ENCODE measurements at places on chromosomes 4 and X. TPM values are rescaled to one million over a fixed set of nuclear protein-coding genes. Genes with fewer than 3 reads are reported as not detected.

Gene SPANXA2
- not detected for total RNA-seq

DNA sequence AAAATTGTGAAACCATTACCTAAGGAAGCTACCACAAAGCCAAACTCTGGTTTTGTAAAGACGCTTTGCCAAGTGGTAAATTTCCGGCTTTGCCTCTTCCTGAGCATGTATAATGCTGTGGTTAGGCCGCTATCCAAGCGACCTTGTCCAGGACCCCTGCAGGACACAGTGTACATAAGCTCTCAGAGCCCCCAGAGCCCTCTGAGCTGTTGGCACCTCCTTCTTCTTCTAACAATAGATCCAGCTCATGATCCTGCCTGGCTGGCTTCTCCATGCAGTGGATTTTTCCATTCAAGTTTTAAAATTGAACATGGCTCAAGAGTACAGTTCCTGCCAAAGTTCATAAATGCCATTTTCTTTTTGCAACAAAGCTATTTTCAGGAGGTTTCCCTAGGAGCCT, 326.7 kb downstream of the MAPK10 start:
- DNase-seq, result peak; percentile 95

Gene IL15
- 6.2 TPM for total RNA-seq

GRCh38 chrX:39826813-39827543, 270.8 kb downstream of the BCOR start:
- DNase-seq, result no peak

Gene CSAG3
- total RNA-seq, result not detected

- no peak for DNase-seq
Measured at GRCh38 chr4:158067646-158068045, 105.2 kb downstream of the GASK1B start.

DNA sequence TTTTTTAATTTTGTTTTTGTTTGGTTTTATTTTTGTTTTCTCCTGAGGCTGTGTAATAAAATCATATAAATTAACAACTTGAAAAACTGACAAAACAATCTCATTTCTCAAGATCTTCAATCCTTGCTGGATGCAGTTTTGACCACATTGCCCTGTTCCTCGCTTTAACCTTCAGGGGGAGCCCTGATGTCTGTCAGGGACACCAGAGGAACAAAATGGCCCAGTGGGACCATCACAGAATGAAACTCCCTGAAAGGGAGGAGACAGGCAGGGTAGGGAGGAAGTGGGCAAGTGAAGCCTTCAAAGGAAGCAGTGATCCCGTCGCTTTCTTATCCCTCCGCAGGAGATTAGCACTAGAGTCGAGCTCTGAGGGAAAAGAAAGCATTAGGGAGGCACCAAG, 274.9 kb upstream of the LDB2 start:
- no peak for DNase-seq

DNA sequence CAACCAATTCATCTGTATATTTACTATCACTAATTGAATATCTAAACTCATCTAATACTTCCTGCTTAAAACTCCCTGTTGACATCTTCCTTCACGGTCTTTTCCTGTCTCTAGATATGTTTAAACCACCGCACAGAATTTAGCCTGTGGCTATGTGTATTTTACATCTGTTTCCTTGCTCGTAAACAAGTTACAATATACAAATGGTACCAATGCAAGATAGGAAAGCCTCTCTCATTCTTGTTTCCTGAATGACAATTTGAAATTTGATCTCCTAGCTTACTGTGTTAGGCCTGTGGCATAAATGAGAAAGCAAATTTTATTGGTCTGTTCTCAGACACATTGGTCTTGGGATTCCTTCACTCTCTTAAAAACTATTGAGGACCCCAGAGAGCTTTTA, 89.7 kb upstream of the PCDH7 start:
- DNase-seq, result no peak

- DNase-seq, result peak; percentile 59
Measured at GRCh38 chr4:74418063-74418670, 26.8 kb upstream of the AREG start.

DNA sequence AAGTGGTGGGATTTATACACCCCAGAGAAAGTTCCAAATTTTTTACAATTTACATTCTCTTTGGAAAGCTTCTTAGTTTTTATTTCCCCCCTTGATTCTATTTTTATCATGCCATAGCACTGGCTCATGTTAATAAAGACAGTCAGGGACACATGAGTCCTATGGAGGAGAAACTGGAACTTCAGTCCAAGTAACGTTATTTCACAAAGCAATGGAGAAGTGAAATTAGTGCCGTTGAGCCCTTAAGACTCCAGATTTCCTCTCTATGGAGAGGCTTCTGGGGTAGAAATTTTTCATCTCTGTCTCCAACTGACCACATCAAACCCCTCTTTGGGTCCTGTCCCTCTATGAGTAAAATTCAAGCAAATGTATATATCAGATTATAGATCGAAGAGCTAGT, 12.8 kb upstream of the TASL start:
- DNase-seq, result no peak

GRCh38 chrX:100649550-100650356, 5.8 kb downstream of the SRPX2 start:
- peak; percentile 82 for DNase-seq

DNA sequence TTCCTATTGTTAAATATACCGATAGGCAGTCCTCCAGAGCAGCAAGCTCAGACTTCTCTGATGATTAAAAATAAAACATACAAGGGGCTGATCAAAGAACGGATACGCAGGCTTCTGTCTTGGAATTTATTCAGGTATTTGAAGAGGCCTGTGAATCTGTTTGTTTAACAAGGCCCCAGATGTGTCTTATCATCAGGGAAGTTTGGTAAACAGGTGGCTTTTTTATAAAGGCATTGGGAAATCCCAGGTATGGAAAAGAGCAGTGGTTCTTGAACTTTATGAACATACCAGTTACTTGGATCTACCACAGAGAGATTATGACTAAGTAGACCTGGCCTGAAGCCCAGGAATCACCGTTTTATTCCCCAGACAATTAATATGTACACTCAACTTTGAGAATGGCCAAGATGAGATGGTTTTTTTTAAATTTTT, 47.9 kb downstream of the SOWAHB start:
- DNase-seq, result peak; percentile 59

Gene DMRTC1
- not detected for total RNA-seq

Gene MAB21L2
- total RNA-seq, result 0.07 TPM

GRCh38 chr4:140330311-140330900, 43.0 kb upstream of the SCOC start:
- no peak for DNase-seq

GRCh38 chr4:107792711-107793110, 32.0 kb upstream of the SGMS2 start:
- DNase-seq, result no peak

Gene FNIP2
- total RNA-seq, result 7.7 TPM

DNA sequence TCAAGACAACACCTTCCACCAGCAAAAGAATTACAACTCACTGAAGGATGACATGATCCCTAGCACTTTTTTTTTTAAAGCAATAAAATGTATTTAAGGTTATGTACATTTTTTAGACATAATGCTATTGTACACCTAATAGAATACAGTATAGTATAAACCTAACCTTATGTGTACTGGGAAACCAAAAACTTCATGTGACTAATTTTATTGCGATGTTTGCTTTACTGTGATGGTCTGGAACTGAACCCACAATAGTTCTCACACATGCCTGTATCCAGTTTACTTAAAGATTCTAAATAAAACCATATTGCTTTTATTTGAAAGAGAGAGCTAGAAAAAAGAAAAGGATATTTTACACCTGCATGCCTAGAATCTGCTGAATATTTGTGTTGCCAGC, 4.4 kb upstream of the STS start:
- no peak for DNase-seq

Gene MBNL3
- 0.79 TPM for total RNA-seq

Gene CFAP99
- not detected for total RNA-seq

GRCh38 chr4:182766857-182767250, 150.3 kb downstream of the DCTD start:
- DNase-seq, result no peak

DNA sequence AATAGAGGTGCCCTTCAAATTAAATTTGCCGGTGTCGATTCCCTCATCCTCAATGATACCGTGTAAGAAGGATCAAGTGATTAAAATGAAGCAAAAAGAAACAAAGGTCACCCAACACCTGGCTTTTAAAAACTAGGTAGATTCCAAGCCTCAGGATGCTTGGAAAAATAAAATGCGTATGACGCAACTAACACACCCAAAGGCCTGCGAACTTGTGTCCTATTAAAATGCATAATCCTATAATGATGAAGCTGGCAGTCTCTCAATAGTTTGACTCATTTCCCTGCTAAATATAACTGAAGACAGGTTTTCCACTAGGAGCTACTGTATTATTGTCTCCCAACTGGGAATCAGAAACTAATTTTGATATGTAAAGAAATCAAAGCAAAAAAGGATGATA, 263.2 kb downstream of the DHX15 start:
- DNase-seq, result no peak

GRCh38 chrX:45689971-45690370, 489.3 kb upstream of the DIPK2B start:
- DNase-seq, result no peak

Gene CT45A5
- total RNA-seq, result not detected

DNA sequence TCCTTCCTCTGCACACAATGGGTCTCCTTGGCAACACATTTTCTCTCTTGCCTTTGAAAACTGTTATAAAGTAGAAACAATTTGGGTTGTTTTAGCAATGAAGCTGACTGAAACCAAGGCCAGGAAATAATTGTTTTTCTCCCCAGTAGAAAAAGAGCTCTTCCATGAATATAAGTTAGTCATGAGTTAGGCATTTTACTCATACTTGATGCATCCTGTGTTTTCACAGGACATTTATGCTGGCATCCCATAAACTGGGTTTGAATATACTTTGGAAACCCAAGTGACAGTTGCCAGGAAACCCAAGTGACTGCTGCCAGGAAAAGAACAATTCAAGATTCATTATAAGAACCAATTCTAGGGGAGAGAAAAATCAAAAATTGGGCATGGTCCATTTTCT, 128.6 kb upstream of the NPY2R start:
- peak; percentile 4 for DNase-seq

Gene HAND2
- 0.16 TPM for total RNA-seq

Gene RPS6KA6
- total RNA-seq, result not detected

Gene MAGEA2
- not detected for total RNA-seq

- DNase-seq, result no peak
Measured at GRCh38 chr4:1244978-1245471, 3.9 kb downstream of the CTBP1 start.
